ENCODE measurements at places on chromosomes 16 and 17.

DNA sequence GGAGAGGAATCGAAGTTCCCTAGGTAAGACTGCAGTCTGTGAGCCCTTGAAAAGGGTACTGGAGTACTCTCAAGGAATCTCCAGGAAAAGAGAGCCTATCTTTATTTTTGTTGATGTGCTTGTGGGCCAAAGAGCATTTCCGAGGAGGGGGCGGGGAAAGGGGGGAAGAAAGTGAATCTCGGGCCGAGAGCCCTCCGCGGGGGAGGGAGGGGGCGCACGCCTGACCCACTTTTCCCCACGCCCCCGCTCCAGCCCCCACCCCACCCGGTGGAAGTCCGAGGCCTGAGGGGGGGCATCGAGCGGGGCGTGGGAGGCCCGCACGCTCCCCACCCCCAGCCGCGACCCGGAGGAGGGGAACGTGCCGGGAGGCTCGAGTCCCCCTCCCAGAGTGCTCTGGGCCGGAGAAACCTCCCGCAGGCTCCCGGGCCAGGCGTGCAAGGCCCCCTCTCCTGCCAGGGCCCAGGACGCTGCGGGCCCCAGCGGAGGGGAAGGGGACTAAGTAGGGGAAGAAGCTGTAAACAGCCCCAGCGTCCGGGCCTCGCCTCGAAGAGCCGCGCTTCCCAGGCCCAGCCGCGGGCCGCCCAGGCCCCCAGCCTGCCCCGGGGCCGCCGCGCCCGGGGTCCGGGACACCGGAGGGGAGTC, 444 bp downstream of the HELZ start:
- DNase-seq: no peak

DNA sequence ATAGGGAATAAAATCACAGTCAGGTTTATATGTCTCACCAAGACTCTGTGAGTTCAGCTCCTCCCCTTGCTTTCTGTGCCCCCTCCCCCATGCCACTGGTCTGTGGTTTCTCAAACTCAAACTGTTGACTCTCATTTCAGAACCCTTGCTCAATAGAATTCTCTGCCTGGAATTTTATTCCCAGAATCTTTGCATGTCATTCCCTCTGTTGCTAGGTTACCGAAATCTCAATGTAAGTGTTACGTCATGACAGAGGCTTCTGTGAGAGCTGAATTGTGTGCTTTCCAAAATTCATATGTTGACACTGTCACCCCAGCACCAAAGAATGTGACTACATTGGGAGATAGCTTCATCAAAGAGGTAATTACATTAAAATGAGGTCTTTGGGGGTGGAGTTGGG, 1938.8 kb downstream of the TP53TG3F start:
- no peak for DNase-seq

DNA sequence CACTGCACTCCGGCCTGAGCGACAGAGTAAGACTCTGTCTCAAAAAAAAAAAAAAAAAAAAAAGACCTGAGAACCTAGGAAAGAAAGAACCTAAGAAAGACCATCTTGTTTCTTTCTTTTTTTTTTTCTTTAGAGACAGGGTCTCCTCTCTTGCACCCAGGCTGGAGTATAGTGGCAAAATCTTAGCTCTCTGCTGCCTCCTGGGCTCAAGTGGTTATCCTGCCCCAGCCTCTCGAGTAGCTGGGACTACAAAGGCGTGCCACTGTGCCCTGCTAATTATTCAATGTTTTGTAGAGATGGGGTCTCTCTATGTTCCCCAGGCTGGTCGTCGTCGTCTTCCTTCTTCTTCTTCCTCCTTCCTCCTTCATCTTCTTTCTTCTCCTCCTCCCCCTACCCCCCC, 7.8 kb upstream of the BIRC5 start:
- no peak for DNase-seq

DNA sequence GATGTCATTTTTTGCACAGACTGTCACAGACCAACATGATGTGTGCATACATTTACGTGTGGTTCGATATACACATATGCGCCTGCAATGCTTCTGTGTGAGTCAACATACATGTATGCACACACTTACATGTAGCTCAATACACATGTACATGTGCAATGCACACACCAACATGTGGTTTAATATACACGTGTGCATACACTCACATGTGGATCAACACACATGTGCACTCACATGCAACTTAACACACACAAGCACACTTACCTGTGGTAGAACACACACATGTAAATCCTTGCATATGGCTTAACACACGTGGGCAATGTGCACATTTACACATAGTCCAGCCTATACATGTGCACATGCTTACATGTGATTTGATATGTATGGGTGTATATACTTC, 97.5 kb downstream of the CYLD start:
- no peak for DNase-seq

DNA sequence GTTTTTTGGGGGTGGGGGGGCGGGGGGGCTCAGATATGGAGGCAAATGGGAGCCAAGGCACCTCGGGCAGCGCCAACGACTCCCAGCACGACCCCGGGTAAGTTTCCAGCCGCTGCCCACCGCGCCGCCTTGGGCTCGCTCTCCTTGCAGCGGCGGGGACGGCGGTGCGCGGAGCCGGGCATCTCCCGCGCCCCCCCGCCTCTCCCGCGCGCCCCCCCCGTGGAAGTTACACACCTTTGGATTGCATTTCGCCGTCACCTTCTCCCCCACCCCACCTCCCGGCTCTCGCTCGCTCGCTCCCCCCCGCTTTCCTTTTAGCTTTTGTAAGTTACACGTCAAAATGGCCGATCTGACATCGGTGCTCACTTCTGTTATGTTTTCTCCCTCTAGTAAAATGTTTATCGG, 387 bp downstream of the MSI2 start:
- DNase-seq: no peak

DNA sequence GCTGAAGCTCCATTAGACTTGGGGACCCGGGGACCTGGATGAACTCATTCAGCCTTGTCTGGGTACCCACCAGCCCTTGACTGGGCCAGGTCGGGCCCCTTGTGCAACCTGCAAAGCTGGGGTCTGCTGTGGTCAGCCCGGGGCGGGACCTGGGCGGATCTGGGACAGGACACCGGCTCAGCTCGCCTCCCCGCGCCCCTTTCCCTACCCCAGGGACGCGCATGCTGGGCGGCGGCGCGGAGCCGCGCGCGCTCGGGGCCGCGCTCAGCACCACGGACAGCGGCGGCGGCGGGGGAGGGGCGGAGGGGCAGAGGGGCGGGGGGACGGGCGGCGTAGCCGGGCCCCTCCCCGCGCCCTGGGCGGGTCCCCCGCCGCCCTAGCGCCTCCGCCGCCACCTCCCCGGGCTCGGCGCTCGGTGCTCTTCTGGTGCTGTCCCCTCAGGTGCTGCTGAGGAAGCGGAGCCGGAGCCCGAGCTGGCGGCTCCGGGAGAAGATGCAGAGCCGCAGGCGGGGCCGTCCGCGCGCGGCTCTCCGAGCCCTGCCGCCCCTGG, 7.4 kb downstream of the ACD start:
- DNase-seq: no peak

DNA sequence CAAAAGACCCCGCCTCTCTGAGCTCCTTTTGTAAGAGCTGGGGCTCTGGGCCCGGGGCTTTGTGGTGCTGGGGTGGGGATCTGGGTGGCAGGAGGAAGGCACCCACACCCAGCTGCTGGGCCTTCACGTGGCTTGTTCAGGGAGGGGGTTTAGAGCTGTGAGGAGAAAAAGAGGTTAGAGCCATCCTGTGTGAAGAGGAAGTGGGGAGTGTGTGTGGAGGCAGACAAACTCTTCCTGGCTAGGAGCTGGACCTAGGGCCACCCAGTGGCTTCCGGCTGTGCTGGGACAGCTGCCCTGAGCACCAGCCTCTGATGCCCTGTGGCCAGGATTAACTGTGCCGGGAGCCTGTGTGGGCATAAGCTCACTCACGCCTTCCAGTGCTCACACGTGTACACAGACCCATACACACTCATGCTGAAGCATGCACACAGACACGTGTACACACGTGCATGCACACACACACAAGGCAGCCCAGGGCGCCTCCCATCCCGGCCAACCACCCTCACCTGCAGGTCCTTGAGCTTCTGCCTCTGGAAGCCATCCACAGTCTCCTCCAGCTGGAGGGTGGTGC, 7.4 kb downstream of the CIBAR2 start:
- DNase-seq: no peak

GRCh38 chr17:42918902-42919521, 18.4 kb downstream of the G6PC1 start:
- DNase-seq: peak; percentile 78

DNA sequence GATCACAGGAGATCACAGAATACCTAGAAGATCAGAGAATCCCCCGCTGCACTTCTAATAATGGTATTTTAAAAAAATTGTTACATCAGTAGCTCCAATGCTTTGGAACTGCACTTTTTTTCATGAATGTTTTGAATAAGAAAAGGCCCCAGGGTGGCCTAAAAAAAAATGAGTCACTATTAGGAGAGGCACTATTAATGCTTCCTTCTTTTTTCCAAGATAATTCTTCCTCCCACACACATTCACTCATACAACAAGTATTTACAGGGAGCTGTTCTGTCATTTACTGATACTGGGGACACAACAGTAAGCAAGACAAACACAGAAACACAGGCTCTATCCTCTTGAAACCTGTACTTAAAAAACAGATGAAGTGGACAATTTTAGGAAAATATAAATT, 675 bp upstream of the PDZD9 start:
- no peak for DNase-seq

- DNase-seq: peak; percentile 25
These were observed 890 bp downstream of the TOB1 start for GRCh38 chr17:50865060-50865867.

GRCh38 chr16:20675488-20676267, 21.8 kb downstream of the ACSM1 start:
- DNase-seq: peak; percentile 75

GRCh38 chr16:11706180-11706742, 36.4 kb downstream of the TXNDC11 start:
- no peak for DNase-seq

DNA sequence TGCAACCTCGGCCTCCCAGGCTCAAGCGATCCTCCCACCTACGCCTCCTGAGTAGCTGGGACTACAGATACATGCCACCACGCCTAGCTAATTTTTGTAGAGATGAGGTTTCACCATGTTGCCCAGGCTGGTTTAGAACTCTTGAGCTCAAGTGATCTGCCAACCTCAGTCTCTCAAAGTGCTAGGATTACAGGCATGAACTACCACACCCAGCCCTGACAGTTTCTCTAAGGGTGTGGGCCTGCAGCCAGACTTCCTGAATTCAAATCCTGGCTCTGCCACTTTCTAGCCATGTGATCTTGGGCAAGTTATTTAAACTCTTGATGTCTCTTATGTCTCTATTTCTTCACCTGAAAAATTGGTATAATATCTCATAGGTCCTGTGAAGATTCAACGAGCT, 5.6 kb downstream of the CUEDC1 start:
- no peak for DNase-seq

DNA sequence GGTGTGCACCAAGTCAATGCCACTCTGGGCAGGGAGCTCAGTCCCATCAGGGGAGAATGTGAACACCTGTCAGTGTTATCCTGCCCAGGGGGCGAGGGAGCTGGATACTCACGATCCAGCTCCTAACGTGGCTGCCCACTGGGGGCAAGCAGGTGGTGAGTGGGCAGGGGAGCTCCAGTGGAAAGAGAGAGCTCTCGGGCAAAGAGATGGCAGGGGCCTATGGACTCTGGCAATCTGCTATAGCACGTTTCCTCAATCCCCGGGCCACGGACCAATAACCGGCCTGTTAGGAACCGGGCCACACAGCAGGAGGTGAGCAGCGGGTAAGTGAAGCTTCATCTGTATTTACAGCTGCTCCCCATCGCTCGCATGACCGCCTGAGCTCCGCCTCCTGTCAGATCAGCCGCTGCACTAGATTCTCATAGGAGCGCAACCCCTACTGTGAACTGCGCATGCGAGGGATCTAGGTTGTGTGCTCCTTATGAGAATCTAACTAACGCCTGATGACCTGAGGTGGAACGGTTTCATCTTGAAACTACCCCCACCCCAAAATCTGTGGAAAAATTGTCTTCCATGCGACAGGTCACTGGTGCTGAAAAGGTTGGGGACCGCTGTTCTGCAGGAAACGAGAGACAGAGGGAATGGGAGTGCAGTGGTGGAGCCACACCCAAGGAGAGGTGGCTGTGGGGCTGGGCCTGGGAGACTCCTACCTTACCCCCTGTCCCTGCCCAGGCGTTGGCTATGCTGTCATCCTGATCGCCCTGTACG, 15.6 kb downstream of the SLC6A2 start:
- no peak for DNase-seq

DNA sequence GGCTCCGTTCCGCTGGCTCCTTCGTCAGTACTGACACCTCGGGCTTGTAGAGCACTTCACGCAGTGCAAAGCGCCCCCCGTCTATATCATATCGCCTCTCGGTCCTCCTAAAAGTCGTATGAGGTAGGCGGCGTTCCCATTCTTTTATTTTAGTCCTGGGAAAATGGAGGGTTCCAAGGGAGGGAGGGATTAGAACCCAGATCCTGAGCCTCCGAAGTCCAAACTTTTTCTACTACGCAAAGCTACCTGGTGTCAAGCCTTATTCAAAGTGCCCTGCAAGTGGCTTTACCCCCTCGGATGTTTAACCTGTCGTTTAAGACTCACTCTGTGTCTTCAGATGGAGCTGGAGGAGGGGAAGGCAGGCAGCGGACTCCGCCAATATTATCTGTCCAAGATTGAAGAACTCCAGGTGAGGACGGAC, 348 bp upstream of the FTSJ3 start:
- no peak for DNase-seq

GRCh38 chr17:73189417-73190099, 3.3 kb upstream of the COG1 start:
- no peak for DNase-seq

GRCh38 chr17:67411397-67411796, 34.3 kb downstream of the PITPNC1 start:
- DNase-seq: no peak

- no peak for DNase-seq
These were observed 82.4 kb downstream of the WNT3 start for GRCh38 chr17:46736100-46736499.

- no peak for DNase-seq
These were observed at the start of gene NUPR1 for GRCh38 chr16:28538733-28539596. NUPR1 (minus strand) TSS chr16:28538974; CDS start chr16:28538907, 67 bp downstream.

DNA sequence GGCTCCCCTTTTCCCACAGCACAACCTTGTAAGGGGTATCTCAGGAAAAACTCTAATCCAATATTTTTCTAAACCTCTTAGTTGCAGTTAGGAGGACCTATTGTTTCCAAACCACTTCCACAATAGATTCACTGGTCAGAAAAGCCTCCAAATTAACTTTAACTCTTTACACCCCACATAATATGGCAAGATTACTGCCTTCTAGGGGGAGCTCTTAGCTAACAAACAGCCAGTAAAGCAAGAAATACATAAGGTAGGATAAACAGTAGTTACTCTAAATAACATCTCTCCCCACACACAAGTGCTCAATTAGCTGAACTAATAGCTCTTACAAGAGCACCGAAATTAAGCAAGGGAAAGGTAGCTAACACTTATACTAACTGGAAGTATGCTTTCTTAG, 192.1 kb upstream of the KIF2B start:
- no peak for DNase-seq

- DNase-seq: no peak
These were observed 1.4 kb downstream of the PLD6 start for GRCh38 chr17:17204635-17205231.

GRCh38 chr17:16123531-16123930, 91.8 kb downstream of the NCOR1 start:
- no peak for DNase-seq
